ENCODE measurements at places on chromosomes 4 and X.

DNA sequence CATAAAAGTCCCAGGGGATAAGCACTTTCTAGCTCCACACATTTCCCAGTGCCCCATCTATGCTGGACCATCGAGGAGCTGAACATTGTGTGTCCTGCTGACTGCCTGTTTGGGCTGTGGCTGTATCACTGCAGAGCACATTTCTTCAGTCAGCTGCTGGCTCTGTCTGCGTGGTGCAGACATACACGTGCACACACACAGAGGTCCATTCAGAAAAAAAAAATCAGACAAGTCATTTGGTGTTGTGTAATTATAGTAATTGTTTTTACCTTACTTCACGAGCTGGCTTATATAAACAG, 1.1 kb upstream of the PDLIM3 start:
- DNase-seq = no peak

GRCh38 chr4:149076401-149076800, 634.2 kb upstream of the NR3C2 start:
- no peak for DNase-seq

DNA sequence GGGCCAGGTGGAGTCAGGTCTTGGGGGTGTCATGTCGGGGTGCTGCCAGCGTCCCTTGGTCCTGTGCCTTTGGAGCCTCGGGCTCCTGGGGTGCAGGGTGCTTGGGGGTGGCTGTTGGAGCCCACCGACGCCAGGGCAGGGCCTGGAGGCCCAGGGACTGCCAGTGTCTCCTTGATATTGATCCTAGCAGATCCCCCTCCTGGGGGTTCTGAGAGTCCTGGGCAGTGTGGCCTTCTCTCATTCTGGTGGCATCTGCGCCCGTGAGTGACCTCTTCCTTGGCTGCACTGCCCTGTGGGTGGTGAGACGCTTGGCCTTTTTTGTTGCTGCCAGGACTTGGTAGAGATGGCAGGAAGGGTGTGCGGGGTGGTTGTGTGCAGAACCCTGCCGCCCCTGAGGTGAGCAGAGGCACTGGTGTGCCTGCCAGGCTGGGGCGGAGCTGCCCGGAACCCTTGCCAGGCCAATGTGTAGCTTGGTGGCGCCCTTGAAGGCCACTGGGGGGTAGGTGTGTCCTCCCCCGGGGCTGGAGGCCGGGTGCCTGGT, 7.0 kb downstream of the NAT8L start:
- no peak for DNase-seq

GRCh38 chr4:185117300-185117934, 25.6 kb upstream of the SLC25A4 start:
- DNase-seq = no peak

DNA sequence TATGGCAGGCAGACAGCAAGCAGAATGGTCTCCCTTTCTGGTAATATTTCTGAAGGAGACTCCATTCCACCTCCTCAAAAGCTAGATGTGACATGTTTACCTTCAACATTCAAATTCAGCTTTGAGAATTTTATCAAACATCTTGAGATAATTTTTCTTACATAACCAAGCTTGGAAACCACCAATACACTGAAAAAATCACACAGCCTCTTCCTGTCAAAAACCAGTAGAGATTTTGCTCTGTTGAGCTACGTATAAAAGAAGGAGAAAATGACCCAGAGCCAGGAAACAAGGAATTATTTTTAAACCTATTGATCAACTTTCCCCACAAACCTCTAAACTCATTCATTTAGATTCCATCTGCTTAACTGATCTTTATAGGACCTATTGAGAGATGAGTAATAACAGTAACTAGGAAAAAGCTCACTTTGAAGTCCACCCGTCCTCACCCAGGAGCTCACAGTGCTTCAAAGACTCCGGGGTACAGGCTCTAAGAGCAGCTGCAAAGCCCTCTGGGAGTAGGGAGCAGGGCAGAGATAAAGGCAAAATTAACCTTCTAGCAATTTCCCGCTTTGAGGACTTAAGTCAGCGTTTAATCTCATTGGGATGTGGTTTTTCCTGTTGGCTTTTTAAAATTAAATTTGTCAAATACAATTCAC, 318.2 kb upstream of the RASGEF1B start:
- no peak for DNase-seq

DNA sequence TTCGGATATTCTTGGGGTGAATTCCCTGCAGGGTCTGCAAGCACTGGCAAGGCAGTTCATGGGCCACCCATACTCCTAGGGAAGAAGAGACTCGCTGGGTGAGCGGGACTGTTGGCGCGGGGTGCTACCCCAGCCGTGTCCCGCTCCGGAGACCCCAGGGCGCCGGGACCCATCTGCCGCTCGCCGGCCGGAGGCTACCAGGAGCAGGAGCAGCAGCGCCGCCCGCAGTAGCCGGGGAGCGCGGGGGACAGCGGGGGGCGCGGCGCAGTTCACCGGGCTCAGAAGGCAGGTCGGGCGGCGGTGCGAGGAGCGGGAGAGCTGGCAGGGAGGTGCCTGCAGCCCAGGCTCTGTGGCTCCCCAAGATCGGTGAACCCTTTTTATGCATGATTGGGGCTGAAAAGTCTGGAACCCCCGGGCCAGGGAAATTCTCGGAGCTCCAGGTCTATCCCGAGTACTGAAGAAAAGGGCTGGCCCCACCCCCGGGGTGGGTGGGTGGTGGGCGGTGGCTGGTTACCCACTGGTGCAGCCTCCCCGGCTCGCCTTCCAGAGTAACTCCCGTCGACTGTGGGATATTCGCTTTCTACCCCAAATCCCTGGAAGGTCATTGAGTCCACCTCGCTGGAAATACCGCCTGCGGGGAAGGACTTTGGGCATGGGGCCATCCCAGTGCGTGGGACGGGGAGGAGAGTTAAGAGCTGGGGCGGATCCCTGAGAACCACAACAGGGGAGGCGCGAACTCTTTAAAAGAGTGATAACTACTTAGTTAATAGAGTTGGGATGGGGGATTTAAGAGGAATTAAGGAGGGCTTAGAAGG, 37.6 kb downstream of the PF4 start:
- DNase-seq = no peak

GRCh38 chrX:110448459-110448858, 89.8 kb downstream of the RTL9 start:
- no peak for DNase-seq

Measured in iPS DF 19.7 (cell line).